ENCODE measurements at places on chromosomes 5 and 9. TPM values are rescaled to one million over a fixed set of nuclear protein-coding genes. Genes with fewer than 3 reads are reported as not detected.

DNA sequence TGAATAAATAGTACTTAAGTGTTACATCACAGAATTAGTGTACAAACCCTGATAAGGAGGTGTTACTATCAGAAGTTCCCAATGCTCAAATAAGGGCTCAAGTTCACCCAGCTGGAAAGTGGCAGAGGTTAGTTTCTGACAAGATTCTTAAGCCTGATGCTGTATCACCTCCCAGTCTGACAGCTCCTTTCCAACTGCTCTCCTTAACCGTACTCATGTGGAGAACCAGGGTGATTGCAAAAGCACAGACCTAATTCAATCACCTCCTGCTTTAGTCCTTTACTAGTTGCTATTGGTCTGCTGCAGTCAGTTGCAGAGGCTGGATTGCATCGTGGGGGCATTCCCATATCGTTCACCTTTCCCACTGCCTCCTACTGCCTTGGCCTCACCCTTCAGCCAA is 100.4 kb upstream of the ZNF618 start:
- no peak for DNase-seq
- peaks cover 4% of the 10 kb centered on the region for H3K4me1 ChIP-seq
- H3K4me3 ChIP-seq: no peak overlapping the region
- H3K36me3 ChIP-seq: no peaks in the 10 kb centered on the region
- no peaks in the 10 kb centered on the region for H3K27me3 ChIP-seq

GRCh38 chr5:79588696-79589095 is 23.5 kb upstream of the TENT2 start:
- H3K27me3 ChIP-seq: no peaks in the 10 kb centered on the region
- DNase-seq: no peak
- H3K4me1 ChIP-seq: peaks cover 9% of the 10 kb centered on the region

- no peaks in the 10 kb centered on the region for H3K36me3 ChIP-seq
- H3K27ac ChIP-seq: no peak overlapping the region
- no peak for DNase-seq
These were observed 17.0 kb upstream of the SH3TC2 start for GRCh38 chr5:149079883-149080282.

DNA sequence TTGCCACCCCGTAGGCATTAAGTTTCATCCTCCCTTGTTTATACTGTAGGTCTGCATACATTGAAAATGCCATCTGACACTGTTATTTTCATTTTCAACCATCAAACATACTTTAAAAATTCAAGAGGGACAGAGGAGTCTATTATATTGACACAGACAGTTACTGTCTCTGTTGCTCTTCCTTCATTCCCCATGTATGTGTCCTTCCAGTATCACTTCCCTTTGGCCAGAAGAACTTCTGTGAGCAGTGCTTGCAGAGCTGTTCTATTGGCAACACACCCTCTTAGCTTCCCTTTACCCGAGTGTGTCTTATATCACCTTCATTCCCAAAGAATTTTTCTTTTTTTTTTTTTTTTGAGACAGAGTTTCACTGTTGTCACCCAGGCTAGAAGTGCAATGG is 42.8 kb downstream of the RASGEF1C start:
- no peak overlapping the region for H3K4me3 ChIP-seq
- H3K27me3 ChIP-seq: no peaks in the 10 kb centered on the region
- H3K27ac ChIP-seq: no peak overlapping the region
- peaks cover 30% of the 10 kb centered on the region for H3K4me1 ChIP-seq
- no peaks in the 10 kb centered on the region for H3K36me3 ChIP-seq

DNA sequence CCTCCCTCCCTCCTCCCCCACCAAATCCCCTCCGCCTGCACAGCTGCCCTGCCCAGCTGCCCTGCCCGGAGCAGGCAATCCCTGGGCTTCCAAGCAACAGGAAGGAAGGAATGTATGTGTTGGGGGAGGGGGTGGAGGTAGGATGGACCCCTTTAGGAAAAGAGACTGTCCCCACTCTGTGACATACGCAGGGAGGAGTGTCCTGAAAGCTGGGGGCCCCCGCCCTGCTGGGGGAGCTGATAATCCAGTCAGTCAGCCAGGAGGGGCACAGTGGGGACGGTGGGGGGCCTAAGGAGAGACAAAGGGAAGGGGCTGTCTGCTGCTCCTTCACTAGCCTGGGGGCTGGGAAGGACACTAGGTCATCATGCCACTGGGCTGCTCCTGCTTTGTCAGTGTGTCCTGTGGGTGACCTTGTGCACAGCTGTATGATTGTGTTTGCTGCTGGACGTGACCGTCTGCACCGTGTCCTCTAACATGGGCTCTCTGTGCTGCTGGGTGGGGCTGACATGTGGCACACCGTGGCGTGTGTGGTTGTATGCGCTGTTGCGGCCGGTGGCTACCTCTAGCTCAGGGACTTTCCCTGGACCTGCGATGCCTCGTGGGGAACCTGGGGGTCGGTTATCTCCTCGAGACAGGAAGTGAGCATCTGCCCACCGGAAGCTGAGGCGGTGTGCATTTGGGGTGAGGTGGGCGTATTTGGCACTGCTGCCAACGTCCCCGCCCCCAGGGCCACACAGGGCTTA is 3.0 kb downstream of the N4BP3 start:
- H3K4me1 ChIP-seq: peaks cover 17% of the 10 kb centered on the region
- peaks cover 70% of the 10 kb centered on the region for H3K27me3 ChIP-seq
- no peak overlapping the region for H3K27ac ChIP-seq
- H3K4me3 ChIP-seq: no peak overlapping the region
- peak; percentile 25 for DNase-seq

DNA sequence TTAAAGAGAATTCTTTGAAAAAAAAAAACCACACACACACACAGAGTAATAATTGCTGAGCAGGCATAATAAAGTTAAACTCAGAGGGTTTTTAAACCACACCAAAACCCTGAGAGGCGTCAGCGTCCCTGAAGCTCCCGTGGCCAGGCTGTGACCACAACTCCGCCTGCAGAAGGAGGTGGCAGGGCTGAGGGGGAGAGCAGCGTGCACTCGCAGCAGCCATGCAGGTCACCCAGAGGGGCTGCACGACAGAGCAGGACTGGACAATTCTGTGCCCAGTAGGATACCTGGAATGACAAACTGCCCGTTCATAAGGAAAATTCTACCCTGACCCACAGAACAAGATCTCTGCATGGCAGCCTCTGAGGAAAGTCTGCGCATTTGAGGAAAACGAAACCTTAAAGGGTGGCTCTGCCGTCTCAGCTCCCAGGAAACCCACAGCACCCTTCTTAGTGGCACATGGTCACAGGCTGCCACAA is 44.0 kb downstream of the ROR2 start:
- H3K27ac ChIP-seq: no peak overlapping the region
- no peaks in the 10 kb centered on the region for H3K27me3 ChIP-seq
- H3K4me1 ChIP-seq: no peaks in the 10 kb centered on the region
- no peak for DNase-seq
- no peaks in the 10 kb centered on the region for H3K36me3 ChIP-seq
- H3K4me3 ChIP-seq: peak overlapping the region; percentile 45

GRCh38 chr5:159262472-159262858 is 625 bp upstream of the UBLCP1 start:
- H3K27me3 ChIP-seq: no peaks in the 10 kb centered on the region
- H3K36me3 ChIP-seq: peaks cover 9% of the 10 kb centered on the region
- no peak for DNase-seq
- H3K27ac ChIP-seq: peak overlapping the region; percentile 81
- H3K4me3 ChIP-seq: peak overlapping the region; percentile 83
- H3K4me1 ChIP-seq: peaks cover 15% of the 10 kb centered on the region

GRCh38 chr5:457195-457961 is 14.4 kb downstream of the EXOC3 start:
- no peaks in the 10 kb centered on the region for H3K4me1 ChIP-seq
- no peak overlapping the region for H3K4me3 ChIP-seq
- no peak overlapping the region for H3K27ac ChIP-seq
- peaks cover 89% of the 10 kb centered on the region for H3K36me3 ChIP-seq

GRCh38 chr9:97753975-97754374 is 56.8 kb upstream of the XPA start:
- H3K27me3 ChIP-seq: no peaks in the 10 kb centered on the region
- H3K27ac ChIP-seq: no peak overlapping the region
- no peak overlapping the region for H3K4me3 ChIP-seq
- no peak for DNase-seq
- no peaks in the 10 kb centered on the region for H3K36me3 ChIP-seq

DNA sequence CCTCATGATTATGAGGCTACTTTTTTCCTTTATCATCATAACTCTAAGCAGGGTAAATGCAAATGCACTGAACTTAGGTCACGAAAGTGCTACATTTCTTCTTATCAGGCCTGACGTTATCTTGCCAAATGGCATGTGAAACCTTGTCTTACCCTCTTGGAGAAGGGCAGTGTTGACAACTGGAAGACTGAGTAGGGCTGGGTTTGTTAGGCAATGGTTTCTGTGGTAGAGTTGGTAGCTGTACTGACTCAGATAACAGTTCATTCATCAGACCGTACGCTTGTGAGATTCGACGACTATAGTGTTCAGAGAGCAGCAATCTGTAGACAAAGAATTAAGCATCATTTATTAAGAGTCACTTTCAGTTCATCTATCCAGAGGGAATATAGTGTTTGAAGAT is 127.7 kb downstream of the CPLANE1 start:
- DNase-seq: no peak
- H3K27me3 ChIP-seq: no peaks in the 10 kb centered on the region
- no peak overlapping the region for H3K4me3 ChIP-seq
- no peaks in the 10 kb centered on the region for H3K4me1 ChIP-seq
- no peak overlapping the region for H3K27ac ChIP-seq
- no peaks in the 10 kb centered on the region for H3K36me3 ChIP-seq

DNA sequence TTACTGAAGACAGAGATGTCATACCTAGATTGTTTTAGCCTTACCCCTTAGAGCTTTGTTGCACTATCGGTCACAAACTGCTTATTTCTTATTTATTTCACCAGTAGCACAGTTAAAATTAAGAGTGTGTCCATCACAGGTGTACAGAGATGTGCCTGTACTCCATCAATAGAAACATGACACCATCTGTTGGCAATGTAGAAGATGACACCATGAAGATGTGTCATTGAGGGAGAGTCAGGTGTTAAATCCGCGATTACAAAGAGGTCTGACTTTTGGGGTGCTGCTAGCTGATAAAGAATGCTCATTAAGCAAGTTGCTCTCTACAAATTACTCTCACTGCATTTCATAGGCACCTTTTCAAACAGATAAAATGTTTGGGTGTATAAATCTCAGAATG is 164.4 kb downstream of the SMARCA2 start:
- H3K36me3 ChIP-seq: peaks cover 57% of the 10 kb centered on the region
- no peak for DNase-seq
- H3K27ac ChIP-seq: no peak overlapping the region
- H3K4me3 ChIP-seq: no peak overlapping the region
- H3K4me1 ChIP-seq: no peaks in the 10 kb centered on the region
- no peaks in the 10 kb centered on the region for H3K27me3 ChIP-seq

DNA sequence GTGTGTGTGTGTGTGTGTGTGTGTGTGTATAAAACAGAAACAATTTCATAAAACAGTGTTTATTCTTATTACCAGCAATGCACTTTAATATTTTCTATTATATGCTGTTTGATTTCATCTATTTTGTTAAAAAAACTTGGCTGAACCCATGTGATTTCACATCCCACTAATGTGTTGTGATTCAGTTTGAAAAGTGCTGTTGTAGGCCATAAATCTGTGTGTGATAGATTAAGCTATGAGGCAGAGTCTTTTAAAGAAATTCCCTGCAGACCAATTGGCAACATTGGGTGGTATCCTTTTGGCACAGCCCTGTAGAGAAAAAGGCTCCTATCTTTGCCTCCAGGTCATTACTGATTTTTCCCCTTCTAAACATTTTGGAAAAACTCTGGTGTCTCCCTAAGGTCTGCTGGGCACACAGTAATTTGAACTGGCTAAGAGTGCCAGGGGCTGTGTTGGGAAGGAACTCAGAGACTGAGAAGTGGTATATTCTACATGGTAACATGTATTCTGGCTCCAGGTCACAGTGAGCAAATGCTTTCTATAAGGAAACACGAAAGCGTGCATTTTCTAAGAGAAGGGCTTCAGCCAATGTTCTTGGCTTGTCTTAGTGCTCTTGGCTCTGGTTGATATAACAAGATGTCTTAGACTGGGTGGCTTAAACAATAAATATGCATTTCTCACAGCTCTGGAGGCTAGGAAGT is 4.5 kb downstream of the CAMK4 start:
- H3K4me3 ChIP-seq: no peak overlapping the region
- H3K27ac ChIP-seq: no peak overlapping the region
- H3K27me3 ChIP-seq: peaks cover 28% of the 10 kb centered on the region
- no peaks in the 10 kb centered on the region for H3K4me1 ChIP-seq

DNA sequence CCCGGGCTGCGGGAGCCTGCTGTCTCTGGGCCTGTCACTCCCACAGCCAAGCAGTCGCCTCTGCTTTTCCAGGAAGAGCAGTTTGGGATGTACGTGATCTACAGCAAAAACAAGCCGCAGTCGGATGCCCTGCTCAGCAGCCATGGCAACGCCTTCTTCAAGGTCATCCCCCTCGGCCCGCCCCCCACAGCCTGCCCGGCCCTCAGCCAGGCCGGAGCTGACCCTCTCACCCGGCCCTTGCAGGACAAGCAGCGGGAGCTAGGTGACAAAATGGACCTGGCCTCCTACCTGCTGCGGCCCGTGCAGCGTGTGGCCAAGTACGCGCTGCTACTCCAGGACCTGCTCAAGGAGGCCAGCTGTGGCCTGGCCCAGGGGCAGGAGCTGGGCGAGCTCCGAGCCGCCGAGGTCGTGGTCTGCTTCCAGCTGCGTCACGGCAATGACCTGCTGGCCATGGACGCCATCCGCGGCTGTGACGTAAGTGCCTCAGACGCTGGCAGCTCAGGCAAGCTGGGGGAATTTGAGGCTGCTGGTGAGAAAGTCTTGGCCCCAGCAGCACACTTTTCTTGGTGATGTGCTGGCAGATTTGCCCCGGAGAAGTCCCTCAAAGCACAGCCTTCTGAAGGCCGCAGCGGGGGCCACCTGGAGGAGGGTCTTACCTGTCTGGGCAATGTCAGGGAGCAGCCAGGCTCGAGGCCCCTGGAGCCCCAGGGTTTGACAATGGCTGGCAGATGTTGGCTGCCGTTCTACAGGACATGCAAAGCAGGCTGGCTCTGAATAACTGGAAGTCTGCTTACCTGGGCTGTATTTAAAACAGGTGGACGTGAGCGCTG is 20.1 kb upstream of the LRRC14B start:
- no peaks in the 10 kb centered on the region for H3K27me3 ChIP-seq
- H3K36me3 ChIP-seq: no peaks in the 10 kb centered on the region
- H3K4me1 ChIP-seq: no peaks in the 10 kb centered on the region
- H3K27ac ChIP-seq: no peak overlapping the region

DNA sequence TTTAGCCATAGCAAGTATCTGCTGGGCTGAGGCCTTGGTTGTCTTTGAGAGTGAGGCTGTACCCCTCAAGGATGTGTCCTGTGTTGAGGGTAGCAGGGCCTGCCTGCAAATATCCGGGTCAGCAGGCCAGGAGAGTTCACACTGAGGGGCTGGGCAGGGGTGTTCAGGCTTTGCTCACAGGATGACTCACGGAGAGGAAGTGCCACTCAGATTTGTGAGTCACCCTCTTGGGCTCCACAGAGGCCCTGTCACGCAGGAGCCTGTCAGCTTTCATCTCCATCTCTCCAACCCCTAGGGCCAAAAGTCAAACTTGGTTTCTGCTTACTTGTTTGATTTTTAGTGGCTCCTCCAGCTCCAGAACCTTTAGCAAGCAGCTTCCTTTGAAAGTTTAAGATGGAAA is 211.5 kb downstream of the SEC61B start:
- H3K4me1 ChIP-seq: peaks cover 13% of the 10 kb centered on the region
- H3K27me3 ChIP-seq: no peaks in the 10 kb centered on the region
- peak; percentile 93 for DNase-seq
- H3K27ac ChIP-seq: no peak overlapping the region
- no peaks in the 10 kb centered on the region for H3K36me3 ChIP-seq

The EDIL3 gene
- polyA plus RNA-seq: not detected

The GRXCR2 gene
- polyA plus RNA-seq: not detected

The POU5F2 gene
- polyA plus RNA-seq: 0.01 TPM

The SPINK6 gene
- not detected for polyA plus RNA-seq

The PRDM9 gene
- polyA plus RNA-seq: not detected

The DNAH5 gene
- not detected for polyA plus RNA-seq

The SH3RF2 gene
- polyA plus RNA-seq: not detected
